ENCODE measurements at places on chromosomes 7 and 10.

DNA sequence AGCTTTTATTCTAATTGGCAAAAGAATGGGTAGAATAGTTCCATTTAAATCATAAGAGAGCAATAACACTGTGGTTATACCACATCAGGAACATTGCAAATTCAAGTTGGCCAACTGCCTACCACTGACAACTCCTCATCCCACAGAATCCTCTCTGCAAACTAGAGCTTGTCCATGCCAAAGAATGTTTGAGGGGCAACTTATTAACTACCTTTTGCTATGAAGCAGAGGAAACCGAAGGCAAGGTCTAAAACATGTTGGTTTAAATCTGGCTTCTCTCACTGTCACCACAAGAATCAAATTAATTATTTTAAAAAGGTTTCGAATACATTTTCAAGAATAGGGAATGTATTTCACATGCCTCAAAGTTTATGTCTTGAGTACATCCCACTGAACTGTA lies 36.0 kb downstream of the RHOBTB1 start:
- no peak for DNase-seq

GRCh38 chr10:69732147-69732825 lies 69.4 kb upstream of the COL13A1 start:
- DNase-seq = no peak

DNA sequence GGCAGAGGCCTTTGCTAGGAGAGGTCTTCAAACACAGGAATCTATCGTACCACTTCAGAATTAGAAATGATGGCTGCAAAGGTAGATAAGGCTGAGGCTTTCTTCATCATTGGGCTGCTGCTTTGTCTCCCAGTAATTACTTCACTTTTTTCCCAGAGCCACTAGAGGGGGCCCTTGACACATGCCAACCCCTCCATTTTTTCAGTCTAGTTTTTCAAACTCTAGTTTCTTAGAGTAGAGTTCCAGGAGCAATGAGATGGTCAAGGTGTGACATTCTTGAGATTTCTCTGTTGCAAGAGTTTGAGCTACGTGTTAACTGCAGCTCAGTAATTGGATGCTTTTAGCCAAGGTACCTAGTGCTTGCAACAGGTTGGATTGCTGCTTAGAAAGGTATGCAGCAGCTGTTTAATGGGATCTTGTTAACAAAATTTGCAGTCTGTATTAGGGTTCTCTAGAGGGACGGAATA lies 33.8 kb upstream of the RBM20 start:
- peak; percentile 14 for DNase-seq

- DNase-seq = no peak
These were observed 20.8 kb upstream of the SEPTIN7 start for GRCh38 chr7:35780070-35780469.

- DNase-seq = no peak
These were observed 95.2 kb downstream of the CLEC2L start for GRCh38 chr7:139618482-139619366.

DNA sequence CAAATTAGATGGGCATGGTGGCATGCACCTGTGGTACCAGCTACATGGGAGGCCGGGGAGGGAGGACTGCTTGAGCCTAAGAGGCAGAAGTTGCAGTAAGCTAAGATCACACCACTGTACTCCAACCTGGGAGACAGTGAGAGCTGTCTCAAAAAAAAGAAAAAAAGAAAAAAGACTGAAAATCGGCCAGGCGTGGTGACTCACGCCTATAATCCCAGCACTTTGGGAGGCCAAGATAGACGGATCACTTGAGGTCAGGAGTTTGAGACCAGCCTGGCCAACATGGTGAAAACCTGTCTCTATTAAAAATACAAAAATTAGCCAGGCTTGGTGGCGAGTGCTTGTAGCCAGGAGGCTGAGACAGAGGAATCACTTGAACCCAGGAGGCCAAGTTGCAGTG lies 11.9 kb downstream of the RNF216 start:
- DNase-seq = no peak

DNA sequence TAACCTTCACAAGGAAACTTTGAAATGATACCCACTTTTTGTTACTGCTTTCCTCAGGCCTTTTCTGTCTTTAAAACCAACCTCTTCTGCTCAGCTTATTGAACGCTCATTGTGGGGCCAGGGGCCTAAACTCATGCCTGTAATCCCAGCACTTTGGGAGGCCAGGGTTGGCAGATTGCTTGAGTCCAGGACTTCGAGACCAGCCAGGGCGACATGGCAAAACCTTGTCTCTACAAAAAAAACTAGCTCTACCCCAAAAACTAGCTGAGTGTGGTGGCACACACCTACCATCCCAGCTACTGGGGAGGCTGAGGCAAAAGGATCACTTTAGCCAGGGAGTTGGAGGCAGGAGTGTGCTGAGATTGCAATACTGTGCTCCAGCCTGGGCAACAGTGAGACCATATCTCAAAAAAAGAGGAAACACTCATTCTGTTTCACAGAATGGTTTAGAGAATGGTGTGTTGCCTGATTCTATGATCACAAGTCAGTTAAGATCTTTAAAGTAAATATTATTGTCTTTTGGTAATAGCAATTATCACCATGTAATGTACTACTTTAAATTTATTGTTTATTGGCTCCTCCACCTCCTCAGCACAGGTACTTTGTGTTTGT lies 51.1 kb downstream of the KCTD7 start:
- no peak for DNase-seq

GRCh38 chr10:3786295-3787015 lies 1.4 kb upstream of the KLF6 start:
- no peak for DNase-seq

GRCh38 chr10:71237843-71238623 lies 25.7 kb downstream of the UNC5B start:
- DNase-seq = peak; percentile 24

DNA sequence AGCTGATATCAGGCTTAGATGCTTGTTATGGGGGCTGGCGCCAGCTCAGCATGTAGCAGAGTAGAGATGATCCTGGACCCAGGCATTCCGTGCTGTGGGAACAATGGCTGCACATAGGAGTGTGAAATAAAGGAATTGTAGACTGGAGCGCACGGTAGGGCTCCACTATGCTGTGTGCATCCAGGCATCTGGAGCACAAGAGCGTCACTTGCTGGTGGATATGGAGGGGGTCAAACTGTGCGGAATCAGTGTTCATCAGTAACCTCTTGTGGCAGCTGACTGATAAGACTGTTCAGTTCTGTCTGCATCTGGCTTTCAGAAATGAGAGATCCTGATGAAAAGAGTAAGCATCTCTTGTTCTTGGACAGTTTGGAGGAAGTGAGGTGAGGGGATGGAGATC lies 55.8 kb downstream of the ZNF503 start:
- DNase-seq = no peak

GRCh38 chr10:119673271-119673670 lies 22.1 kb downstream of the BAG3 start:
- no peak for DNase-seq

GRCh38 chr10:103787331-103787730 lies 68.0 kb downstream of the SH3PXD2A start:
- DNase-seq = no peak
